ENCODE measurements at places on chromosomes 1 and 21.

GRCh38 chr1:197441999-197442414 lies 174.0 kb downstream of the CRB1 start:
- no peak for DNase-seq

DNA sequence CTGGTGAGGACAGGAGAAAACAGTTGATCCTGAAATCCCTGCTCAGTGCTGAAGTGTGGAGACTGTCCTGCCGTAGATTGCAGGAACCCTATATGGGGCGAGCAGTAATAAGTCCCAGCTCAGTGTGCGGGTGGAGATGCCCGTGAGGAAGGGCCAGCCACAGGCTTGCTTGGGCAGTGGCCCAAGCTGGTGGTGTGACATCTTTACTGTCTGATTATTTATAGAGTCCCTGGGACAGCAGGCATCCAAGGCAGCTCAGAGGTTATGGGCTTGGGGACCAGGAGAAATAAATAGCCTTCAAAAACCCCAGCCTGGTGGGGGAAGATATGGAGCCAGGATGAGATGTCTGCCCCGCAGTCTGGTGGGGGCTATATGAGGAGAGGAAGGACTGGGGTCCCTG lies 170.7 kb upstream of the POU3F1 start:
- no peak for DNase-seq

- DNase-seq: no peak
Measured at GRCh38 chr1:224300346-224300745, 29.6 kb downstream of the NVL start.

DNA sequence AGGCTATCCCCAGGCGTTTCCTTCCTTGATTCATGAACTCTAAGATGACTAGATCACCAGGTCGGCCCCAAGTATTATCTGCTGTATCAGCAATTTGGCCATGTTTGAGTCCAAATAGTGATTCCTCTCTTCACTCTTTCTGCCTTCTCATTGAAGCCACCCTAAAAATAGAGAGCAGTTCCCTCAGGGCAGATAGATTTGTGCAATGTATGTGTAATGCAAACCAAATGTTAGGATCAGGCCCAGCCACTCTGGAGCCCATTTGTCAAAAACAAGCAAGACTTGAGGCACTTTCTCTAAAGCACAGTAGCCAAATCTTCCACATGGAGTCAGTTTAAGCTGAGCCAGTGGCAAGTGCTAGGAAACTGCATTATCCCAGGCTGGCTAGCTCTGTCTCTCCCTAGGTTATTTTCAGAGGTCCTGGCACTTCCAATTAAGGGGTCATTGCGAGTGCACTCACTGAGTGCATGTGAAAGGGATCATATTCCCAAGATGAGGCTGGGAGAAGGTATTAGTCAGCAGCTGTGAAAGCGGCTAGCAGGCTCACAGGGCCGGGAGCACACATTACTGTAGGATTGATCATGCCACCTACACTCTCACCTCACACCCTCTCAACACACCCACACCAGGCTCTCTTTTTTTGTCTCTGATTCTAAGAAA lies 97.9 kb upstream of the RAB3GAP2 start:
- DNase-seq: no peak

- DNase-seq: no peak
Measured at GRCh38 chr1:175714350-175714749, 29.0 kb downstream of the TNR start.

- DNase-seq: no peak
Measured at GRCh38 chr1:16013220-16013907, 4.5 kb downstream of the HSPB7 start.

GRCh38 chr1:160720356-160721085 lies 8.9 kb upstream of the CD48 start:
- DNase-seq: no peak

- DNase-seq: no peak
Measured at GRCh38 chr1:152169366-152170025, 10.5 kb upstream of the RPTN start.

DNA sequence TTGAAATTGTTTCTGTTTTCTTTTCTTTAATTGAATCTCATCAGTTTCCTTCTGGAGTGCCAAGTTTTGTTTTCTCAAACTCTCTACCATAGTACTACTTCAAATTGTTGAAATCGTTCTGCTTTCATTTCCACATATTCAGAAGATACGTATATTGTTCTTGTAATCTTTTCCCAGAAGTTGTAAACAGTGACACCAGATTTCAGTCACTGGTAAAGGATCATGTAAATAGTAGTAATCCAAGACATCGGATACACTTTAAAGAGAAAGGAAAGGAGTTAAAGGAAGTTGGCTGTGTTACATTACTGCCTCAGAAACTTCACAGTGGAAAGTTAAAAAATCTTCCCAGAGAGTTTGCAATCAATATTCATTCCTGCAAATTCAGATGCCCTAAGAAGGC lies 67.5 kb downstream of the RGL1 start:
- DNase-seq: no peak

GRCh38 chr1:24639881-24640280 lies 3.2 kb upstream of the SRRM1 start:
- no peak for DNase-seq

DNA sequence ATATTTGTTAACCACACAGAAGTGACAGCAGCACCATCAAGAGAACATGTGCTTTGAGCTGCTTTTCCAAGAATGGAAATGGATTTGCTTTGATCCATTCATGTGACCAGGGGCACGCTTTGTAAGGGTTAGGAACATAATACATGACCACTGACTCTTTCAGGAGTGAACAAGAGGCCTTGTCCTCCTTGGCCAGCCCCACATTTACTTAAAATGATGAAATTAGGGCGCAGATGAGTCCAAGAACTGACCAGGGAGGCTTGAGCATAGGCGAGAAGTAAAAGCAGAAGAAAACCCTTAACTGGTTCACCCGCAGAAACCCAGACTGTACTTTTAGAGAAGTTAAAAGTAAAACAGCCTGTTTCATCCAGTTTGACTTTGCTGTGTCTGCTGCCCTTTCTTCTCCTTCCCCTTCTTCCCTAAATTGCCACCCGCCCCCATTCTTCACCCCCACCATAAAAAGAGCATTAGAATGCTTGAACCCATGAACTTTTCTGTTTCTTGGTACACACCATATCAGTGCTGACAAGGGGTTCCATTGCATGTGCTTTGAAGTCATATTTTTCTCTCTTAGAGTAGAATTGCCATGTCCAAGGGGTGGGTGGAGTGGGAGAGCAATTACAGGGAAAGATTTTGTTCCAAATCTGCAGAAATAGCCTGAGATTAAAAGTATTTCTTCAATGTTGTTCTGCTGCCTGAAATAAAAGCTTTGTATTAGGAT lies 2.6 kb upstream of the GLUL start:
- DNase-seq: no peak

DNA sequence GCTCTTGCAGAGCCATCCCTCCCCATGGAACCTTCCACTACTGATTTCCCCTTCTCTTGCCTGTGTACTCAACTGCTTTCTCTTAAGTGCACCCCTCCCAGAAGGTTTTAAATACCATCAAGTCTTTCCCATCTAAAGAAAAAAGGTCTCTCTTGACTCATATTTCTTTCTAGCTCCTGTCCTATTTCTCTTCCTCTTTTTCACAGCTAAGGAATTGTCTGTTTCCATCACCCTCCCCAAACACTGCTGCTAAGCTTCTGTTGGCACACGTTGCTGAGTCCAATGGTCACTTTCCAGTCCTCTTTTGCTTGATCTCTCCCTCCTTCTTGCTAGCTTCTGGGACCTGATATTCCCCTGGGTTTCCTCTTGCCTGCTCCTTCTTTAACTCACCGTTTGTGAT lies 13.3 kb upstream of the GNL2 start:
- no peak for DNase-seq

DNA sequence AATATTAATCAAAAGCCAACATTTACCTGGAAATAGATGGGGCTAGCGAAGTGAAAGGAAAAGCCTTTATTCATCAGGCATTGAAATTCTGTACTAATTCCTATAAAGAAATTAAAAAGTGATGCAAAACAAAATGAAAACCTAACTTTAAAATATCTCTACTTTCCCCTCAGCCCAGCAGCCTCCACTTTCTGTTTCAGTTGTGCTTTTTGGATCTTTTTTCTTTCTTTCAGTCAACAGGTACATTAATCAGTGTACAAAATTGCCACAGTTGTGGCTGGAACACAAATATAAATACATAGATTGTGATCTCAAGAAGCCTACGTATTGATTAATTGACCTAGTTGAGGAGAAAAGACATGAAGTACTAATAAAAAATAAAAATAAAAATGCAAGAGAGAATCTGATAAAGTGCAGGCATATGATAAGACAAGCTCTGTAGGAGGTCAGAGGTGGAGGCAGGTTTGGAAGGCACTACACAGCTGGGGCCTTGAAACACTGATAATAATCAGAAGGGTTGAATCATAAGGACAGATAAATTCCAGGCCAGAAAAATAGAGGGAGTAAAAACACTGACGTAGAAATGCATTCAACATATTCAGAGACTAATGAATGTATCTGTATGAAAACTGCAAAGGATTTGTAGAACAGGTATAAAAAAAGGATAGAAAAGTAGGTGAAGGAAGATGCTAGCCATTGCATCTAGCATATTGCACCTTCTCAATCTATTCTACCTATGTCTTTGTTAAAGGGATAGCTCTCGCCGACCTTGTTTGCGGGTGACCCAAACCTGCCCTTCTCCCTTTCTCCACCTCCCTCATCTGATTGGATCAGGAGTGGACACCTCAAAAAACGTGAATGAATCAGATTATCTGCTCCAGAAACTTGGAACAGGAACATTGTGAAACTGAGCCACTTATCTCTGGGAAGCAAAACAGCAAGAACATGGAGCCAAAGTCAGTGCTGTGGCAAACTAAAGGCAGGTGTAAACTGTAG lies 607.8 kb upstream of the ADGRL2 start:
- DNase-seq: no peak

DNA sequence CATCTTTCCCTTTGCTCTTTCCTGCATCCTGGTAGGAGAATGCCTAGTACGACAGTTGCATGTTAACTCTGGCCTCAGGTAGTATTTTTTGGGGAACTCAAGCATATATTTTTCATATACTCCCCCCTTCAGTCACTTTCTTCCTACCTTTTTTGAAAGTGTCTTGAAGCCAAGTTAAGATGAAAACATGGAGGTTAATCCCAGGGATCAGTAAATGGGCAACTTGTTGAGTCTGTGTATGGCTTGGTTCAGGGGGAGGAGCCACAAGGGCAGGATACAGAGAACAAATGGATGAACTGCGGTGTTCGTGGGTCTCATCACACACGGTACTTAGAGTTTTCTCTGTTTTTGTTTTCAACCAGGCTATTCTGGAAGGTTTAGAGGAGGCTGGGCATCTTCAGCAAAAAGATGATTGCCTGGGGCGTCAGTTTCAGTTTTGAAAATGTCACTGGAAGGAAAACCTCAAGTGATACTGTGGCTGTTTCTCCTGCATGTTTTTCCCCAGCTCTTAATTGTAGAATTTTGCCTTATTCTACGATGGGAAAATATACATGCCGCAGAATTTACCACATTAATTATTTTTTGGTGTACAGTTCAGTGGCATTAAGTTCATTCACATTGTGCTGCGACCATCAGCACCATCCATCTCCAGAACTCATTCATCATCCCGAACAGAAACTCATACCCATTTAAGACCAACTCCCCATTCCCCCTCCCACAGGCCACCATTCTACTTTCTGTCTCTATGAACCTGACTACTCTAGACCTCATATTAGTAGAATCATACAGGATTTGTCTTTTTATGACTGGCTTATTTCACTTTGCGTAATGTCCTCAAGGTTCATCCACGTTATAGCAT lies 71.5 kb downstream of the MAP10 start:
- DNase-seq: no peak

- no peak for DNase-seq
Measured at GRCh38 chr1:48023488-48023887, 26.3 kb upstream of the TRABD2B start.

- no peak for DNase-seq
Measured at GRCh38 chr1:15985611-15986297, 9.9 kb upstream of the ZBTB17 start.

- DNase-seq: no peak
Measured at GRCh38 chr1:218852527-218852926, 321.2 kb upstream of the LYPLAL1 start.

- peak; percentile 81 for DNase-seq
Measured at GRCh38 chr1:150979092-150980056, 2.7 kb upstream of the ANXA9 start.

- DNase-seq: no peak
Measured at GRCh38 chr1:196690582-196690981, 38.7 kb downstream of the CFH start.

DNA sequence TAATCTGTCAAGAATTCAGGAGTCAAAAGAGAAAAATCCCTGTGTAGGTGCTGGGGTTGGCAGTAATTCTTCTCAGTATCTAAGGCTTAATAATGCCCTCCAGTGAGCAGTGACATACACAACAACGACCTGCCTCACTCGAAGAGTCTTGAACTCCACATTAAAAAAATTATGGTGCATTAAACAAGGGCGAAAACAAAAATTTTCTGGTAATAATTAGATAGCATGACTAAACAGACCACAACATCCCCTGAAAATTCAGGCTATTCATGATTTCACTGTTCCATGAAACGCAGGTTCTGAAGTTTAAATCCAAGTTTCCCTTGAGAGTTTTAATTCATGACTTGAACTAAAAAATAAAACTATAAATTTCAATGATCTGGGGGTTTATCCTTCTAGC lies 5.1 kb downstream of the SRSF4 start:
- no peak for DNase-seq

- no peak for DNase-seq
Measured at GRCh38 chr1:157992031-157992832, 1.2 kb upstream of the KIRREL1 start.

- no peak for DNase-seq
Measured at GRCh38 chr1:65147424-65148177, 402 bp upstream of the AK4 start.

DNA sequence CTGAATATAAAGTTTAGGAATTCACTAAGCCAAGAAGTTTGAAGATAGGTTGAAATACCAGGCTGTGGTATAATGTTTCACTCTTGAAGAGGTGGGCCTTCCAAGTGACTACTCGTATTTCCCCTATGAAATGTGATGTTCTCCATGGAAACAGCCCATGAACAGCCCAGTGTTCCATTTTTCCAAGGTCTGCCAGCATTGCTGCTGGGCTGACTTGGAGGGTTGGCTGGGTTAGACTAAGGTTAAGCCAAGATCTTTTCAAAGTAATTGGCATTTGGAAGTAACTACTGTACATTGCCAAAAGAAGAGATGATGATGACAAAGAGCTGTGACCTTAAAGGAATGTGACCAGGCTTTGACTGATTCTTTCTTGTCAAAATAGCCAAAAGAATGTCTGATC lies 73.8 kb downstream of the RPE65 start:
- DNase-seq: no peak

DNA sequence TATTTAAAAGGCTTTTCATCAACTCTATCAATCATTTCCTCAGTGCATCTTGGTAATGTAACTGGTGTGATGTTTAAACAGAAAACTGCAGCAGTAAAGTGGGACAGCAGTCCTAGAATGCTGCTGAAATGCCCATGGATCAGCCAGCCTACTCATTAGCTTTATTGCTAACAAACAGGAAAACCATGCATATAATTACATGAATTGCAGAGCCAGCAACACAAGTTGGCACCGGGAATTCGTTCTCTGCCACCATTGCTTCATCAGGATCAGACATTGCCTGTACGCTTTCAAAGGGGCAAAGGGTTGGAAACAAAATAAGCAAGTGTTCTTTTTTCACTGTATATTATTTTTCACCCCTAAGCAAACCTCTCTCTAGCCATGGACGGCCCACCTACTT lies 276.2 kb upstream of the LRRC7 start:
- DNase-seq: no peak
